ENCODE measurements at places on chromosomes 4 and X.
A peak's percentile ranks its signal among the peaks of the same experiment; 100 is the strongest.

DNA sequence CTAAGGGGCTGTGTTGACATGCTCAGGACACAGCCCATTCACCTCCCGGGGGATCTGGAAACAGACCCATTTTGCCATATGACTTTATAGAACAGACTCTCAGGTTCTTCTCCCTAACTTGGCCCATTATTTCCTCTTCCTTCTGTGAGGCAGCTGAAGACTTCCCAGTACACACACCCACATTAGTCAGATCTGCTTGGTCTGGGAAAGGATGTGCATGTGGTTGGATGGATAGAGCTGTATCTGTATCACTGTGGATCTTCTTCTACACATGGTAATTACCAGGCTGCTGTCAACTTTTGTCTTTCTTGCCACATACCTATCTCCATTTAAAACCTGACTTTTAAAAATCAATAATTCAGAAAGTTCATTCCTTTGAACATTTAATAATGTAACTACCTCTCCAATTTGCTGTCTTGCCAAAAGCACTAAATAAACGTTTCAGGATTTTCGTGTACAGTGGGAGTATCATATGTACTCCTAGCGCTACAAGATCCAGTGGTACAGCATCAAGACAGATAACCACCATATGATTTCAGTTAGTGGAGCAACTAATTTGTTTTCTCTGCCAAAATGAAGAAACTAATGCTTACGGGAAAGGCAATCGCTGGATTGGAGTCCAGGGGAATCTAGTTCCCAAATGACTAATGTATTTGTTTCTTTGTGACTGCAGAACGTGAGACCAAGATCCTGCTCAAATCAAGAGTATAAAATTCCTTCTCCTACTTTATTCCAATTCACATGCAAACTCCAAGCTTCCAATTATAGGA is 134.1 kb upstream of the MAP3K15 start:
- DNase-seq = no peak

GRCh38 chr4:167854881-167855280 is 237.5 kb upstream of the ANXA10 start:
- no peak for DNase-seq

DNA sequence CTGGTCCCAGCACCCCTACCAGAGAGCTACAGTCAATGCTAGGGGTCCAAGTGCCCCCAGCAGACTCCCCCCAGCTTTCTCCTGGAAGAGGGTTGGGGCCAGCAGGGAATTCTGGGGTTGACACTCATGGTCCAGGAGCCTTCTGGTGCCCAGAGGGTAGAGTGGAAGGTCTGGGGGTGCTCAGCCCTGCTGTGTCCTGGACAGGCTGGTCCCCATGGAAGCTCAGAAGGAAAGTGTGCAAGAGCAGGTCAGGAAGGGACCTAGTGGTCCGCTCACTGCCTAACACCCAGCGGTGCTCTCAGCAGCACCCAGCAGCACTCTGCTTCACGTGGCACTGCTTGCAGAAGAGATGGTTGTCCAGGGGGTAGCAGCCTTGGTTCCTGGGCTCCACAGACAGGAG is 6.9 kb downstream of the TEX13C start:
- DNase-seq = no peak

GRCh38 chr4:57265831-57266582 is 155.8 kb upstream of the IGFBP7 start:
- DNase-seq = no peak

- DNase-seq = no peak
Measured at GRCh38 chrX:79573760-79574159, 206.6 kb upstream of the ITM2A start.

- DNase-seq = no peak
Measured at GRCh38 chrX:81355436-81355835, 153.5 kb downstream of the SH3BGRL start.

- DNase-seq = no peak
Measured at GRCh38 chrX:135629342-135629741, 84.1 kb upstream of the CT45A1 start.

DNA sequence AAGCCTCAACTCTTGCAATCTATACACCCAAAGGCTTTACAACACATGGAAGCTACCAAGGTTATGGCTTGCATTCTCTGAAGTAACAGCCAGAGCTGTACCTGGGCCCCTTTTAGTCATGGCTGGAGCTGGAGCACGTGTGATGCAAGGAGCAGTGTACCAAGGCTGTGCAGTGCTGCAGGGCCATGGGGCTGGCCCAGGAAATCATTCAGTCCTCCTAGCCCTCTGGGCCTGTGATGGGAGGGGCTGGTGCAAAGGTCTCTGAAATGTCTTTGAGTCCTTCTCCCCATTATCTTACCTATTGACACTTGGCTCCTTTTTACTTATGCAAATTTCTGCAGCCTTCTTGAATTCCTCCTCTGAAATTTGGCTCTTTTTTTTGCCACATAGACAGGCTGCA is 500.1 kb upstream of the FAM47C start:
- DNase-seq = no peak

DNA sequence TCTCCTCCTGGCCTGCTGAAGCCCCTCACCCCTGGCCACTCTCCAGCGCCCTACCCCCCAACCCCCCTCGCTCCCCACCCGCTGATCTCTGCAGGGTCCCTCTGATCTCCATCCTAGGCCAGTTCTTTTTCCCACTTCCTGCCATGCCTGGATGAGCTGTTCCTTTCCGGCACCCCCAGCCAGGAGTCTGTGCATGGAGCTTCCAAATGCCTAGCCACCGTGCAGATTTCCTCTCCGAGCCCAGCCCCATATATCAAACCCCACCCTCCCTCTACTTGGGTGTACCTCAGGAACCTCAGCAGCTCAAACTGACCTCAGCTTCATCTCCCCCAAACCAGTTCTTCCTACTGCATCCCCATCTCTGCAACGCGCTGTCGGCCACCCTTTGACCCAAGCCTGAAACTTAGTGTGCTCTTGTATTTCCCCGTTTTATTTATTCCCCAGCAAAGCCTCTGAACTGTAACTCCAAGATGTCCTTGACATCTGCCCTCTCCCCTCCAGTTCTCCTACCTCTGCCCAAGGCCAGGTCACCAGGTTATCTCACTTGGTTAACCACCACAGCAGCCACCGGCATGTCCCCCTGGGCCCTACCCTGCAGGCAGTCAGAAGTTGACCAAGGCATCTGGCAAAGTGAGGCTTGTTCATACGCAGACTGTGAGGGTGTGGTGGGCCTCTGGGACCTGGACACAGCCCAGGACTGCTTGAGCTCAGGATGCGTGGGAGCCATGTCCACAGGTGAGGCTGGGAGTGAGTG is 194.9 kb upstream of the PSAPL1 start:
- DNase-seq = no peak

GRCh38 chrX:103404231-103405008 is 28.1 kb downstream of the BEX3 start:
- peak; percentile 64 for DNase-seq

GRCh38 chr4:20273793-20274192 is 22.1 kb downstream of the SLIT2 start:
- DNase-seq = no peak

DNA sequence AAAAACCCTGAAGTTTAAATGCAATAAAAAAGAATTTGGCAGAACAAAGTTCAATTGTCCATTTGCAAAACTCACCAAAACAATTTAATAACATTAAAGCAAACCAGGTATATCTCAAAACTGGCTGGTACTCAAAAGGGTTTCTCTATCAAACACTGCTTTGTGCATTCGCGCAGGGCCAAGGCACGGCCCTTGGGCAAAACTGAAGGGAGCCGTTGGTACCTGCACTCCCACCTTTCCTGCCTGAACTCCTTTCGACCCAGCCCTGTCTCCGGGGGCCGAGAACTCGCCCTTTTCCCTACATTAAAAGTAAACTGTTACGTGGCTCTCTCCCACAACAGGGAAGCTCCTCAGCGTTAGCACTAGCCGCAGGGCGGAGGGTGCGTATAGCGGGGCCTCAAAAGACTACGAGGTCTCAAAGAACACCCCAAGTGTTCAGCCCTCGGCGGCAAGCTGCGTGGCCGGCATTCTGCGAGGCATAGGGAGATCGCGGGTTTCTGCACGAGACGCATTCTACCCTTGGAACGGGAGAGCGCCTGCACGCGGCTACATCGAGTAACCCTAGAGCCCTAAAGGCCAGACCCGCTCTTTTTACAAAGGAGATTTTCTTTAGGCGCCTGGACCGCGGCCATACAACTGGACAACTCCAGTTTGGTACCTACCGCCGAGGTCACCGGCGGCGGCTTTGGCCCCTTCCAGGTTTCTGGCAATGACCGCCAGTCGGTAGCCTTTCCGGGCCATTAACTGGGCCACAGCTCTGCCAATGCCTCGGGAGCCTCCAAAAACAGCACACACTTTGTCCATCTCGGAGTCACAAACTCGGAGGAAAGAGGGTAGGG is 550 bp downstream of the CBR4 start:
- peak; percentile 56 for DNase-seq

DNA sequence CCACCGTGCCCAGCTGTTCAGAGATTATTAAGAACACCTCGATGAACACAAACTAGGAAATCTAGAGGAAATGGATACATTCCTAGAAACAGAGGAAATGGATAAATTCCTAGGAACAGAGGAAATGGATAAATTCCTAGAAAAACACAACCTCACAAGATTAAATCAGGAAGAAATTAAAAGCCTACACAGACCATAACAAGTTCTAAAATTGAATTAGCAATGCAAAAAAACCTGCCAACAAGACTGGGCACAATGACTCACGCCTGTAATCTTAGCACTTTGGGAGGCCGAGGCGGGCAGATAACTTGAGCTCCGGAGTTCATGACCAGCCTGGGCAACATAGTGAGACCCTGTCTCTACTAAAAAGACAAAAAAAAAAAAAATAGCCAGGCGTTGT is 13.1 kb upstream of the IDS start:
- no peak for DNase-seq

DNA sequence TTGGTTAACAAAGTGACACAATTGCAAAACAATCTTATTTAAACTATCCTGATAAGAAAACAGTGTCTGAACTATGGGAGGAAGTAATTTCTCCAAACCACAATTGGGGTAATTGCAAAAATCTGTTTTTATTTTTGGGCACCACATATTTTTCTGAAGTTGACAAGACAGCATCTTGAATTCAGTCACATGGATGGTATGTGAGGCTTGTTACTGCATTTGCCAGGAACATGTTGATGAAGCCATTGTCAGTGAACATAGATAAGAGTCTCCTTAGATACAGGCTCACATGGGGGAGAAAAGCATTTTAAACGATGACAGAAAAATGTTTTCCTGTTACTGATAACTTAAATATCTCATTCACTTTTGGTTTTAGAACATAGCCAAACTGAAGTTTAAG is 5.5 kb upstream of the USP53 start:
- no peak for DNase-seq

Data from tibial nerve (tissue), 4 donors.